ENCODE measurements at places on chromosomes 5 and 9. TPM values are rescaled to one million over a fixed set of nuclear protein-coding genes. Genes with fewer than 3 reads are reported as not detected.

The CAVIN4 gene
- total RNA-seq, result 0.46 TPM

The SHLD3 gene
- 2.9 TPM for total RNA-seq

DNA sequence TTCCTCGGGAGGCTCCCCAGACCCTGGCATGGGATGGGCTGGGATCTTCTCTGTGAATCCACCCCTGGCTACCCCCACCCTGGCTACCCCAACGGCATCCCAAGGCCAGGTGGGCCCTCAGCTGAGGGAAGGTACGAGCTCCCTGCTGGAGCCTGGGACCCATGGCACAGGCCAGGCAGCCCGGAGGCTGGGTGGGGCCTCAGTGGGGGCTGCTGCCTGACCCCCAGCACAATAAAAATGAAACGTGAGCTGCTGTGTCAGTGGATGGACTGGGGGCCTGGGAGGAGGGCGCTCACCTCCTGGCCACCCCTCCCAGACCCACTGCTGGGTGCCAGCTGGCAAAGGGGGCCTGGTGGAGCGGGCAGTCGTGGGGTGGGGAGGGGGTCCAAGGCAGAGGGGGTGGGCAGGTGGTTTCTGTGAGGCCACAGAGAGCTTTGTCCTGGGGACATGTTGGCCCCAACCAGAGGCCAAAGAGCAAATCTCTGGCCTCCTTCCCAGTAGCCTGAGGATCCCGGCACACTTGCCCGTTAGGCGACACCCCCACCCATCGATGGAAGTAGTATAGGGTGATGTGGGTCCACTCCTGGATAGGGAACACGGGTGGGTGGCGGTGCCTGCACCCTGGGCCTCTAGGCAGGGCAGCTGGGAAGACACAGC lies 9.8 kb downstream of the EGFL7 start:
- DNase-seq, result no peak
- no peaks in the 10 kb centered on the region for H3K27me3 ChIP-seq
- H3K4me3 ChIP-seq, result no peak overlapping the region
- peaks cover 2% of the 10 kb centered on the region for H3K36me3 ChIP-seq
- no peak overlapping the region for H3K27ac ChIP-seq

- no peaks in the 10 kb centered on the region for H3K27me3 ChIP-seq
- H3K36me3 ChIP-seq, result no peaks in the 10 kb centered on the region
- peak; percentile 63 for DNase-seq
- H3K4me3 ChIP-seq, result no peak overlapping the region
- no peaks in the 10 kb centered on the region for H3K4me1 ChIP-seq
Measured at GRCh38 chr5:179432547-179432946, 87.3 kb upstream of the ADAMTS2 start.

GRCh38 chr5:4058899-4059298 lies 463.3 kb downstream of the IRX1 start:
- H3K36me3 ChIP-seq, result no peaks in the 10 kb centered on the region
- DNase-seq, result no peak
- no peak overlapping the region for H3K4me3 ChIP-seq
- no peaks in the 10 kb centered on the region for H3K27me3 ChIP-seq
- H3K27ac ChIP-seq, result no peak overlapping the region

All from chondrocyte (in vitro differentiated cells).